IPS-NIHi11 (cell line): ENCODE measurements at places on chromosomes 11 and 22.

- DNase-seq = no peak
These were observed 164.6 kb downstream of the ETS1 start for GRCh38 chr11:128422576-128423370.

- no peak for DNase-seq
These were observed 16.5 kb downstream of the NAV2 start for GRCh38 chr11:19729141-19729540.

DNA sequence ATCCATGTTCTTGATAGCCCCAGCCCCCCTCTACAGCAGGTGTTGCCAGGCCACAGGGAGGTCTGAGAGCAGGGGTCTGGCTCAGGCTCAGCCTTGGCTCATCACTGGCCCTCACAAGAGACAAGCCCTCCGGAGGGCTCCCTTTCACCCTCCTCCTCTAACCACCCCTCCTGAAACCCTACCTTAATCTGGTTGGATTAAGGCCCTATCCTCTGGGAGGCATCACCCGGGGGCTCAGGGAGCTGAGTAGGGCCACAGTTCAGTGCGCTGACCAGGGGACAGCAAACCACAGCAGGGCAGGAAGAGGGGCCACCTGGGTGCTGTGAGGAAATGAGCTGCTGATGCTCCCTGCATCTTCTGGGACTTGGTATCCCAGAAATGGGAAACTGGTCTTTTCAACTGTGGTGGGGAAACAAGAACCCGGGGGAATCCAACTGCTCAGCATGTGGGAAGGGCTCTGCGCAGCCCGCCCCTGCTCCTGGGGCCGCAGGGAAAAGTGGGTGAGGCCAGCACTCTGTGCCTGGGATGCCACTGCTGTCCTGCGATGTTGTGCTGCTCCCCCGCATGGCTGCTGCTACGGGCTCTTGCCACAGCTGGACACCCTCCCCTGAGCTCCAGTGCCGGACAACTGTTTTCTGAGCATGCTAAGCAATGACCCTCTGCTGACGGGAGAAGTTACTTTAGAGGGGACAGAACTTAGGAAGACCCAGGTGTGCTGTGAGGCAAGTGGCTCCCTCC is 17.5 kb downstream of the ADORA2A start:
- DNase-seq = no peak

DNA sequence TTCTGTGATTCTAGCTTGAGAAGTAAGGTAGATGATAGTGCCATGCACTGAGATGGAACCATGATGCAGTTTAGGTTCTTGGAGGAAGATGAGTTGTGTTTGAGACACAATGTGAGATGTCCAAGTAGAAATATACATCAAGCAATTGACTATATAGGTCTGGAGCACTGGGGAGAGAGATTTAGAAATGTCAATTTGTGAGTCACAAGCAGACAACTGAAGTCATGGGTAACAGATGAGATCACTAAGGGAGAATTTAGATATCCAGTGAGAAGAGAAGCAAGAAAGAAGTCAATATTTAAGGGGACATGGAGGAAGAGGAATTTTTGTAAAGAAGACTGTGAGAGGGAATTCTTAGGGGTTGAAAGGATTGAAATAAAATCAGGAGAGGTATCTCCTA is 65.1 kb upstream of the RRAS2 start:
- DNase-seq = no peak

DNA sequence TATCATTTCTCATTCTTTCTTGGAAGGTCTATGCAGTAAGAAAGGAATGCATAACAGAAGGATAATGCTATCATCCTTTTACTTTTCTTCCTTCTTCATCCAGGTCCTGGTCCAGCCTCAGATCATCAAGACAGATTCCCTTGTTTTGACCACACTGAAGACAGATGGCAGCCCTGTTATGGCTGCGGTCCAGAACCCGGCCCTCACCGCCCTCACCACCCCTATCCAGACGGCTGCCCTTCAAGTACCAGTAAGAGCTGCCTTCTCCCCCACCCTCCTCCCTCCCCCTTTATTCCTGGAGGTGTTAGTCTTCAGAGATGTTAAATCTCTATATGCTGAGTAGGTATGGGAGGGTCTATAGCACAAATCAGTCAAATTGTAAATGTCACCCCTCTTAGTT is 37.9 kb downstream of the SREBF2 start:
- DNase-seq = no peak

DNA sequence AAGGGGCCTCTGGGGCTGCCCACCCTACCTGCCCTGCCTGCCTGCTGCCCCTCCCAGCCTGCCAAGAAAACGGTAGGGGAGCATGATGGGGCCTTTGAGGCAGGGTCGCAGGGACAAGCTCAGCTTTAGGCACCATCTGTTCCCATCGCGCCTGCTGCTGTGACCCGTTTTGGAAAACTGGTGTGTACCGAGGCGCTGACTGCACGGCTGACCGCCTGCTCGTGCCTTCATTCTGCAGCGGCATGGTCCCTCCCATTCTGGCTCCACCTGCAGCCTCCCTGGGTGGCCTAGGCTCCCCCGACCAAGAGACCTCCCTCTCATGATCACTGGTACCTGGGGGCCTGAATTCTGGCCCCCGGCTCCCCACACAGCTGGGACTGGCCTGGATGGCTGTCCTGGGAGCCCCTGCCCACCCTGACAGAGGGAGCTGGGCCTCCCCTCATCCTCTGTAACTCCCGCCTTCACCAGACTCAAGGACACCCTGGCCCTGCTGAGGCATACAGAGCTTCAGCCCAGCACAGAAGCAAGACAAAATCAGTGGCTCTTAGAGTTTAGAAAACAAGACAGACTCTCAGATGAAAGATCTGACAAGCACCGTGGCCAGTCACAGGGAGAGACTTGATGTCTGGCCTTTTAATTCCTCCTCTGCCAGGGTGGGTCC is 6.5 kb upstream of the MYRF start:
- no peak for DNase-seq
